ENCODE measurements at places on chromosomes 7 and 10.

DNA sequence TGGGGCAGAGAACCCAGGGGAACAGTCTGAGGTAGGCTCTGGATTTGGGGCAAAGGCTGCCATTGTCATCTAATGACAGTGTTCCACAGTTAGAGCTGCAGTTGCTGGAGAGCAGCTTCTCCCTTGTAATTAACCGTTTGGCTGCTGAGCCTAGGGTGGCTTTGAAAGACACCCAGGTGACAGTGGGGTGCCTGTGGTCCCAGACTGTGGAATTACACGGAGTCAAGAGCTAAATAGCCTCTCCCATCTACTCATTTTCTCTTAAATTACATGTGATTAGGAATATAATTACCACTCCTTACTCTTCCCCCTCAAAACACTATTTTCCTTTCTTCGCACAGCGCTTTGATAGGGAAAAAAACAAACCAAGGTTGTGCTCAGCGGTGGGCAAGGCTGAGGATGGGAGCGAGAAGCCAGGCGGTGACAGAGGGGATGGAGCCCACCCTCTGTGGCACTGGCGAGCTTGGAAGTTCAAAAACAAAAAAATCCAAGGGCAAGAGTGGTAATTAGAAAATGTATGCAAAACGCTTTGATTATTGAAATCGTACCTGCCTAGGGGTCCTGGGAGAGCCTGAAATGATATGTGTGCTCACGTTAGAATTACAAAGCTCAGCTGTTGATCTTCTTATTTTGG lies 44.1 kb downstream of the BAMBI start:
- DNase-seq: peak; percentile 1

DNA sequence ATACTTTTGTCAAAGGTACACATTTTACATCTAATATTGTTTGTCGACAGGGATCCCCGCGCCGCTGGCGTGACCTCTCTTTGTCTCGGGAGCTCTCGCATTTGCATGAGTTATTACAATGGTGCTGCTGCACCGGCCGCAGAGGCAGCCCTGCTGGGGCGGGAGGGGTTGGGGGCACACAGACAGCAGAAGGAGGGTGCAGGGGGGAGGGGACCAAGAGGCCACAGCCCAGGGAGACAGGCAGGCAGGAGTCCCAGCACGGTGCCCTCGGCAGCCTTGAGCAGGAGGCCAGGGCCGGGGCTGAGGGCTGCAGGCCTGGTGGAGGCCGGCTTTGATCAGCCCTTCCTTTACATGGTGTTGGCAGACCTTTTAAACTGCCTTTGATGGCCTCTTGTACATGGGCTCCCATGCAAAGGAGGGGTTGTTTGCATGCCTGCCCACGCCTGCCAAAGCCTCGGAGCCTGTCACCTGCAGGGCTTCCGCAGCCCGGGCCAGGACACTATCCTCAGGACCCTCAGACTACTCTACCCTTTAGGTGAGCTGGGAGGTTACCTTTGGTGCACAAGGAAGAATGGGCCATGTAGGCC lies 95.5 kb downstream of the EBF3 start:
- no peak for DNase-seq

- DNase-seq: peak; percentile 84
These were observed 17.6 kb upstream of the FLNC start for GRCh38 chr7:128812514-128813168.

DNA sequence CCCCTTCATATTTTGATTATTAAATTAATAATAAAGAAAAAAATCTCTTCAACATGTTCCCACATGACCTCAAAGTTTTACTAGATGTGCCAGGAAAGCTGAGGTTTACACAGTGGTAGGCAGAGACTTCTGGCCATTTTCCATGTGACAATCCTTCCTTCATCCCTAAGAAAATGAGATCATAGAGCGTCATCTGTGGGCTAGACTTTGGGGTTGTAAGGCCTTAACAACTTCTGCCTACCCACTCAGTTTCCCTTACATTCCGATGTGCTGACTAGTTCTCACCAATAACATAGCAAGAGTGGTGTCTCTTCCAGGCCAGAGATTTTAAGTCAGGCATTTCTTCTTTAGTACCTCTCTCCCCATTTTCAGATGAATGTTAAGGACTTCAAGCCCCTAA lies 171.1 kb upstream of the PHF14 start:
- no peak for DNase-seq

GRCh38 chr7:94055963-94056362 lies 51.8 kb upstream of the BET1 start:
- no peak for DNase-seq

GRCh38 chr7:74216361-74216761 lies 6.6 kb downstream of the LAT2 start:
- no peak for DNase-seq

- no peak for DNase-seq
These were observed 4.0 kb upstream of the UNCX start for GRCh38 chr7:1228545-1229201.

GRCh38 chr10:80158598-80159127 lies 26.1 kb downstream of the PLAC9 start:
- peak; percentile 48 for DNase-seq

All from NCI-H2081 treated with DMSO at 0.1 percent for 48 hours (cell line).